ENCODE measurements at places on chromosomes 1 and 21.
A peak's percentile ranks its signal among the peaks of the same experiment; 100 is the strongest.

DNA sequence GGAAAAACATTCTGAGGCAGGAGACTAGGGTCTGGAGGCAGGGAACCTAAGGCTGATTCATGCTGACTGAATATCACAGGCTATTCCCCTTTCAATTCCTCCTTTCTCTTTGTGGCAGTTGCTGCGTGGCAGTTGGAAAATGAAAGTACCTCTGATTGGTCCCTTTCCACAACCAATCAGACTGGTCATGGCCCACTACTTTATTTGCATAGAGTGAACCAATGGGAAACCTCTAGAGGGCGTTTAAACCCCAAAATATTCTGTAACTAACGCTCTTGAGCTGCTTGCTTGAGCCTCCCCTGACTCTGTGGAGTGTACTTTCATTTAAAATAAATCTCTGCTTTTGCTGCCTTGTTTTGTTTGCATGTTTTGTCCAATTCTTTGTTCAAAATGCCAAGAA, 27.7 kb upstream of the VN1R5 start:
- DNase-seq, result no peak

- DNase-seq, result peak; percentile 49
Measured at GRCh38 chr1:248906753-248907661, 972 bp downstream of the PGBD2 start.

- DNase-seq, result no peak
Measured at GRCh38 chr1:68954841-68955240, 458.0 kb upstream of the DEPDC1 start.

DNA sequence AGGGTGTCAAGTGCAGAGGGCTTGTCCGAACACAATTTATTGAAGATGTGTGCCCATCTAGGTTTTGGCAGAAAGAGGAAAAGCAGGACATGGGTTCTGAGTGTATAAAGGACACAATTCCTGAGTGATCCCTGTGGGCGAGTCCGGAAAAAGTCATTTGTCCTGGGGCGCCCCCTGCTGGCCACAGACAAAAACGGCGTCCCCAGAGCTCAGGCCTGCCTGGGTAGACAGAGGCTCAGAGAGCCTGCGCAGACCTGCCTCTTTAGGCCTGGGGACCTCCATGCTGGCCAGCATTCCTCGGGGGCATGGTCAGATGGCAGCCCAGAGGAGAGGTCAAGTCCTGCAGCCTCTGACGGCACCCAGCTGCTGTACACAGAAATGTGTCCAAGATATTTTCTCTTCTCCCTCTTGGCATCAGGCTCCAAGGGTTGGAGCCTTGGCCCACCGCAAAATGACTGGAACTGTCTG, 65.5 kb upstream of the LRP8 start:
- no peak for DNase-seq

DNA sequence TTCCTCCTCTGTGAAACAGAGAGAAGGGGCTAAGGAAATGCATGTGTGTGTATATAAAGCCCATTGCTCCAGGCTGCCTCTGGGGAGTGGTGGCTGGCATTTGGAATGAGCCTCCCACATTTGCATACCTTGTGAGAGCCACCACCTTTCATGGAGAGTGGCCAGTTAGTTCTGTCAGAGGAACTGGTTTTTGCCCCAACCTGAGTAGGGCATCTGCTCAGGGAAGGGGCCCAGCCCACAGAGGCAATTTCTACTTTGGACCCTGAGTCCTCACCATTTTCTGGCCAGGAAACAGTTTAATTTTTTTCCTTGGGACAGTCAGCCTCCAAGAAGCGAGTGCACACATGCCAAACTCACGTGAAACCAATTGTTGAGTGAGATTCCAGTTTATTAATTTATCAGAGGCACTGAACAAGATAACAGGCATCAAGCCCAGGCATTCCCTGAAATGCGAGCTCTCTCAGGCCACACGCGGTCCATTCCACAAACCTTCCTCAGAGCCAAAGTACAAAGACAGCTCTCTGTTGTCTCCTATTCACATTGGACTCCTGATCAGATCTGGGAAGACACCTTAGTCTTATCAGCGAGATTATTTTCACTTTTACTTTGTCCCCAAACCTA, 1.0 kb upstream of the SLC6A9 start:
- DNase-seq, result no peak

GRCh38 chr1:213983493-213984386, 4.0 kb upstream of the PROX1 start:
- DNase-seq, result no peak

- peak; percentile 98 for DNase-seq
Measured at GRCh38 chr21:41112740-41113692, 54.9 kb upstream of the BACE2 start.

- DNase-seq, result no peak
Measured at GRCh38 chr1:60636946-60637345, 445.4 kb upstream of the NFIA start.

DNA sequence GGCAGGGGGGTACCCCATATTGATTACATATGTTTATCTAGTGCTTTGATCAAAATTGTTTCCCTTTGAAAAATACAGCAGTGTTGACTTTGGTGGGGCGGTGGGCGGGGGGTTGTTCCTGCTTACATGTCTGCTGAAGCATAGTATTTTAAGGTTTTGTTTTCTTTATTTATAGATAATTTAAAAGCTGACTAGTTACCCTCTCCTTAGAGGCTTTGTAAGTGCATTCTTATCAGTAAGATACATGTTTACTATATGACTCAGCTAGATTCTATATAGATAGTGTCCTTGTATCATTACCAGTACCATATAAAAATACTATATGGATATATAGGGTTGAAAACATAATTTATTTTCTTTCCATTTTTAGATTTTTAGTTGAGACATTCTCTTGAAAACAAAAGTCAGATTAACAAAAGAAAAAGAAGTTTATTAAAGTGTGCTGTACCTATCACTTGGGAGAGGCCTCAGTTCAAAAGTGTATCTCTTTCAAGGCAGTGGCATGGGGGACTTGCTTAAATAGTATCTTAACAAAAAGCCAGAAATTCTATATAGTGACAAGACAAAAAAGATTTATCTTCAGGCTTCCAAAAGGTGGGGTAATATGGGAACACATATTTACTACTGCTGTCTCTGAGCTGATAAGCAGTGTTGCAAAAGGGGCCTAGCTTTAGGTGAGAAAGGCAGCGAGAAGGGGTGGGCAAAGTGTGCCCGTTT, 79.0 kb downstream of the HS2ST1 start:
- DNase-seq, result no peak

DNA sequence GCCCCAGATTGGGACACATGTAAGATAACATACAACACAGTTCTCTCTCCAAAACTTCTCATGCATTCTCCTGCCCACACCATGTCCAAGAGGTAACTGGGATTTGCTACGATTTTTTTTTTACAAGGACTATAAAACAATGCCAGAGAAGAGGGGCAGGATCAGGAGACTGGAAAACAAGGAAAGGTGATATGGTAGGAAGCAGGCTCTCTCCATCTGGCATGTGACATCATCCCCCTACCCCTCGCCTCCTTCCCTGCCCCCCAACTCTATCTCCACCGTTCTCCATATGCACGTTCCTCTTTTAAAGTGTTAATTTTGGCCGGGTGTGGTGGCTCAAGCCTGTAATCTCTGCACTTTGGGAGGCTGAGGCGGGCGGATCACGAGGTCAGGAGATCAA, 20.7 kb downstream of the OLIG2 start:
- no peak for DNase-seq

DNA sequence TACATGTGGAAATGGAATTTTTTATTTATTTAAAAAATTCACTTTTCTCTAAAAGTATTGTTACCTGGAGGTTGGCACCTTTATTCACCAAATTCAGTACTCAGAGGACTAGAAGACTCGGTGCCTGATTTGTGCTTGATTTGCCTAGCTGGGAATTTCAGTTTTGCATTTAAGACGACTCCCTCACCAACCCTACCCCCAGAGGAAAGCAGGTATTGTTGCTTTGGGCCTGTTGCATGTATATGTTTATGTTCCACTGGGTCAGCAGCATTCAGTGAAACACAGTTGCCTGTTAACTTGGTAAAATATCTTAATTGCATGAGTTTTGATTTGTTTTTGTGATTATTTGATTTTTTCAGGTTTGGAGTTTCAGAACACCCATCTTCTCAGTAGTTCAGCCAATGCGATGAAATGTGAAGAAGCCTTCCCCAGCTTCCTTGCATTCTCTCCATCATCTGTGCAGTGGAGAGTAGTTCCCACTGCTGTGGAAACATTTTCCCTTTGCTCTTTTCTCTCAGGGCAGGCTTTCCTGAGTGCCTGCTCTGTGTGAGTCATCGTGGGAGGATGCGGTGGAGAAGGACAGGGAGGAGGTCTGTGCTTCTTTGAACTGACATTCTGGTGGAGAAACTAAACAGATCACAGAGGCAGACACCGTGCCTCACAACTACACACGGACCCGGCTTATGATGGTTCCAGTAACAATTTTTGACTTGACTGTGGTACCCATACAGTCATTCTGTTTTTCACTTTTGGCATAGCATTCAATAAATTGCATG, 6.4 kb downstream of the ADARB1 start:
- DNase-seq, result no peak

DNA sequence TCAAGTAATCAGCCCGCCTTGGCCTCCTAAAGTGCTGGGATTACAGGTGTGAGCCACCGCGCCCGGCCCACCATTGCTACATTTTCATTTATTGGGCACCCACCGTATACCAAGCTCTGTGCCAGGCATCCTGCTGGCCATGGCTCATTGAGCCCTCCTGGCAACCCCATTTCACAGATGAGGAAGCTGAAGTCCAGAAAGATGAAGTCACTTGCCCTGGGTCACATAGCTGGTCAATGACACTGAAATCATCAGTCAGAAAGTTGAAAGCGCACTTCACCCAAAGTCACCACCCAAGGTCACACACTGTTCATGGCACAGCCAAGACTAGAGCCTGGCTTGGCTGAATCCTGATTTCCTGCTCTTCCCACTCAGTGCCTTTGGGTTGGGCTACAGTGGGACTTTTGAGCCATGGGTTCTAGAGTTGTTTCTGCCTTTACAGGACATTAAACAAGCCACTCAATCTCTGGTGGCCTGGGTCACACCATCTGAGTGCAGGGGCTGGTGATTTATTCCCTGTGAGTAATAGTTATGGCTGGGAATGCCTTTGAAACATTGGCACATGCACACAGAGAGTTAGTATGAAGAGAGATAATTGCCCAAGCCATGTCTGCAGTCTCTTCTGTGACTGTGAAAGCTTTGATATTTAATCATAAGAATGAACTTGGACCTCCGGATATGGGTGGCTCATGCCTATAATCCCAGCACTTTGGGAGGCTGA, 16.0 kb upstream of the ARHGEF10L start:
- DNase-seq, result no peak

- no peak for DNase-seq
Measured at GRCh38 chr1:93296555-93297154, 49.1 kb upstream of the DR1 start.

DNA sequence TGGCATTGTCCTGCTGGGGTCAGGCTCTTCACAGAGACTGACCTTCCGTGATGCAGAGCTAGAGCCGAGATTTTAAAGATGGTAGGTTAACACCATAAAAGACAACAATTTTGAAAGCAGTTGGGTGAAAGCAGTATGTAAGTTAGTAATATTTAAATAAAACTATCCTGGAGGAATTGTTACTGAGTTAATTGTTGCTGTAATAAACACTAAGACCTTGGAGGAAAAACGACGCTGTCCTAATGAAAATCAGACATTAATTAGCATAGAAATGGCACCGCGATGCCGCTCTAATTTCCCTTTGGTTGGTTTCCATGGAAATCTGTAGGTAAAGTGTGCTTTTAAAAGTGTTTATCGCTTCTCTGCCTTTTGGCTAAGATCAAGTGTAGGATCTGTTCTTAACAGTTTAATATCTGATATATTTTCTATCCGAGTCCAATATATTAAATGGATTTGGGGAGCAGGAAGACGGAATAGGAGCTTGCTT, 745 bp upstream of the ANP32E start:
- no peak for DNase-seq

DNA sequence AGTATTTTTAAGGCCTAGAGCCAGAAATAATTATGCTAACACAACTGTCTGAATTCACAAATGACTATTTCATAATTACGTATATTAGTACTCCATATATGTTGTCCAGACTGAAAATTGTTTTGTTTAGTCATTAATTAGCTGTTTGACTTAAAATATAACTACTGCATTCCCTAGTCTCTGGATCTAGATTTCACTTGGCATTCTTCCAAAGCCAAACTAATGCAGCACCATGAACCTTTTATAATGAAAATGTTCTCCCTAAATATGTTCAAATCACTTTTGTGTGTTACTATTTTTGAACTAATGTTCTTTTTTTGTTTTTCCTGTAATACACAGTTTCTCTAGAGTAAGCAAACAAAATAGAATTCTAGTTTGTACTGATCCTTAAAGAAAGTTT, 46.1 kb downstream of the CAMTA1 start:
- DNase-seq, result no peak

DNA sequence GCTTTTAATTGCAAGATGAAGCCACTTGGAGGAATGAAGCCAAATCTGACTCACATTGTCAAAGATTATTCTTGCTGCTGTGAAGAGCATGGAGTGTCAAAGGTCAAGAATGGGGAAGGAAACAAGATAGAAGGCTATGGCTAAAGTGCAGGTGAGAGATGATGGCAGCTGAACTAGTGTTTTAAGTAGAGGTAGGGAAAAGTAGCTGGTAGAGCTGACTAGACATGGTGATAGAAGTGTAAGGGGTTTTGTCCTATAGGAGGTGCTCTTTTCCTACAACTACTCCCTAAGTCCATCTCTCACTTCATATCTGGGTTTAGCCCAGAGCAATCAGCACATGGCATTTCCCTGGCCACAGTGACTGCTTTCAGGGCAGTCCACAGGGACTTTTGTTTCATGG, 11.8 kb downstream of the UBE2T start:
- DNase-seq, result no peak

- DNase-seq, result no peak
Measured at GRCh38 chr1:52786148-52786547, 56.4 kb upstream of the ZYG11A start.

GRCh38 chr1:29390491-29391361, 154.4 kb downstream of the PTPRU start:
- DNase-seq, result no peak

DNA sequence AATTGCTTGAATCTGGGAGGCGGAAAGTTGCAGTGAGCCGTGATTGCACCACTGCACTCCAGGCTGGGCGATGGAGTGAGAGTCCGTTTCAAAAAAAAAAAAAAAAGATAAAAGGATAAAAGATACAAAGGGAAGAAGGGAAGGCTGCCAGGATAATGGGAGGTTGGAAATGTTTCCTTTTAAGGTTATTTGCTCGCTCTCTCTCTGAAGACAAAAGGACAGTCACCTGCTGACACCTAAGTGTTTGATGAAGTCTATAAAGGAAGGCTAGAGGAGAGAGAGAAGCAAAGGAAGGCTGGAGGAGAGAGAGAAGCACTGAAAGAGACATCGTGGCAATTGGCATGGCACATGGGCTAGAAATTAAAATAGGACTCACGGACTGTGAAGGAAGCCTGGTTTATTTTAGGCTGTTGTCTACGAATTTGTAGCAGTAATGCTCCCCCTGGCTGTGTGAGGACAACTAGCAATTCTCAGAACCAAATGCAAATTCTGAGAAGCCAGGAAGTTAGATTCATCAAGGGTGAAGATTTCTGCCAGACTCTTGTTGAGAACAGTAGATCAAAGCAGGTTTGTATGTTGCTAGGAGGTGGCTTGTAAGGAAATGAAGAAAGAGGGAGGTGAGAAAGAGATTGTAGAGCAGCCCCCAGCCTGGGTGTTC, 154.2 kb downstream of the ZP4 start:
- no peak for DNase-seq

- DNase-seq, result no peak
Measured at GRCh38 chr1:63807046-63807445, 33.2 kb downstream of the ROR1 start.
